Endothelial cell (in vitro differentiated cells): ENCODE measurements at places on chromosomes 11 and 22. TPM values are rescaled to one million over a fixed set of nuclear protein-coding genes. Genes with fewer than 3 reads are reported as not detected.

Gene B3GAT1
- total RNA-seq, result 18.2 TPM

Gene RASD2
- not detected for total RNA-seq

Gene BRSK2
- total RNA-seq, result 4.0 TPM

Gene TUB
- total RNA-seq, result 2.9 TPM

Gene POLR3H
- 20.8 TPM for total RNA-seq

Gene DGCR6
- 1.1 TPM for total RNA-seq

Gene CHRDL2
- total RNA-seq, result 0.21 TPM

GRCh38 chr11:124612045-124612444 is 817 bp downstream of the PANX3 start:
- no peak overlapping the region for H3K27ac ChIP-seq
- no peak for DNase-seq
- H3K4me1 ChIP-seq, result peaks cover 6% of the 10 kb centered on the region
- H3K27me3 ChIP-seq, result peaks cover 2% of the 10 kb centered on the region
- H3K4me3 ChIP-seq, result no peak overlapping the region

- peaks cover 40% of the 10 kb centered on the region for H3K36me3 ChIP-seq
- peak; percentile 66 for DNase-seq
- no peak overlapping the region for H3K27ac ChIP-seq
- H3K4me1 ChIP-seq, result peaks cover 2% of the 10 kb centered on the region
- no peak overlapping the region for H3K4me3 ChIP-seq
Measured at GRCh38 chr22:20571531-20572007, 64.2 kb downstream of the MED15 start.

DNA sequence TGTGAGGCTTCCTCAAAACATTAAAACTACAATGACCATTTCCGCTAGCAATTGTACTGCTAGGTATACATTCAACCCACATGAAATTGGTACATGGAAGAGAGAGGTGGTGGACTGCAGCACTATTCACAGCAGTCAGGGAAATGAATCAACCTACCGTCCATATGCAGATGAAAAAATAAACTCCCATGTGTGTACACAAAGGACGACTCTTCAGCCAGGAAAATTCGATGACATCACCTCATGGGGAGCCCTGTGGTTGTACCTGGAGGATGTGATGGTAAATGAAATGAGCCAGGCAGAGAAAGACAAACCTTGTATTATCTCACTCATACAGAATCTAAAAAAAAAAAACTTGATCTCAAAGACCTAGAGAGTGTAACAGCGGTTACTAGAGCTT is 23.3 kb downstream of the RFPL3 start:
- H3K27ac ChIP-seq, result no peak overlapping the region
- no peaks in the 10 kb centered on the region for H3K4me1 ChIP-seq
- H3K27me3 ChIP-seq, result peaks cover 4% of the 10 kb centered on the region
- H3K4me3 ChIP-seq, result no peak overlapping the region
- no peak for DNase-seq

- H3K27me3 ChIP-seq, result peaks cover 6% of the 10 kb centered on the region
- H3K27ac ChIP-seq, result no peak overlapping the region
- DNase-seq, result no peak
- H3K4me1 ChIP-seq, result peaks cover 46% of the 10 kb centered on the region
- H3K36me3 ChIP-seq, result peaks cover 21% of the 10 kb centered on the region
- no peak overlapping the region for H3K4me3 ChIP-seq
Measured at GRCh38 chr22:32842486-32842885, 41.0 kb downstream of the TIMP3 start.

DNA sequence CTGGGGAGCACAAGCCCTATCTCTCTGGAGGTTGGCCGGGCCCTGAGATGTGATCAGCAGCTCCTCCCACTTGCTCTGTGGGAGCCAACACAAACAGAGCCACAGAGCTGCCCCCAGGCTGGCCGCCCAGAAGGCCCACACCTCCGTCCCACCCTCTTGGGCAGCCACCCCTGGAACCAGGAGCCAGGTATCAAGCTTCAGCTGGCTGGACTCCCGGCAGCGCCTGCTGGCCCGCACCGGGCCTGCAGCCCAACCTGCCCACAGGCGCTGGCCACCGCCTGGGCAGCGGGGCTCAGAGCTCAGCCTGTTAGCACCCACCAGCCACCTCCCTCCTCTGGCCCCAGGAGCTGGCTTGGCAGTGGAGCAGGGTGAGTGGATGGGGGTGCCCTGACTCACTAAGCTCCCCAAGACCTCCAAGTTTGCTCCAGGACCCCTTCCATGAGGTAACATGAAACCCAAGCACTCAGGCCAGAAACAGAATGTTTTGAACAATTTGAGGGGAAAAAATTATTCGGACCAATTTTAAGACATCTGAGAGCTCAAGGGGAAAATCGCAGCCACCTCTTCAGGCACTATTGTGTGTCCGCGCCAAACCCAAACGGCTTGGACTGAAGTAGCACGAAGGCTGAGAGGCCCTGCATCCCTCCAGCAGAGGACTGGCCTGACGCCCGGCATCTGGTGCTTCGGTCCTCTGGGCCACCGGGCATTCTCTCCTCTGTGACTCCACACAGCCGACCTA is 450.8 kb downstream of the SOX6 start:
- no peak overlapping the region for H3K27ac ChIP-seq
- no peaks in the 10 kb centered on the region for H3K36me3 ChIP-seq
- H3K27me3 ChIP-seq, result peaks cover 3% of the 10 kb centered on the region
- H3K4me1 ChIP-seq, result peaks cover 6% of the 10 kb centered on the region
- H3K4me3 ChIP-seq, result no peak overlapping the region
- DNase-seq, result no peak

- peak; percentile 59 for DNase-seq
- peaks cover 34% of the 10 kb centered on the region for H3K4me1 ChIP-seq
- peaks cover 4% of the 10 kb centered on the region for H3K36me3 ChIP-seq
- H3K27ac ChIP-seq, result peak overlapping the region; percentile 77
Measured at GRCh38 chr11:2382936-2383851, 6.1 kb downstream of the CD81 start.

- no peak for DNase-seq
- H3K4me3 ChIP-seq, result no peak overlapping the region
- no peaks in the 10 kb centered on the region for H3K36me3 ChIP-seq
- H3K27me3 ChIP-seq, result peaks cover 5% of the 10 kb centered on the region
Measured at GRCh38 chr11:123525097-123525496, 95.0 kb downstream of the GRAMD1B start.

DNA sequence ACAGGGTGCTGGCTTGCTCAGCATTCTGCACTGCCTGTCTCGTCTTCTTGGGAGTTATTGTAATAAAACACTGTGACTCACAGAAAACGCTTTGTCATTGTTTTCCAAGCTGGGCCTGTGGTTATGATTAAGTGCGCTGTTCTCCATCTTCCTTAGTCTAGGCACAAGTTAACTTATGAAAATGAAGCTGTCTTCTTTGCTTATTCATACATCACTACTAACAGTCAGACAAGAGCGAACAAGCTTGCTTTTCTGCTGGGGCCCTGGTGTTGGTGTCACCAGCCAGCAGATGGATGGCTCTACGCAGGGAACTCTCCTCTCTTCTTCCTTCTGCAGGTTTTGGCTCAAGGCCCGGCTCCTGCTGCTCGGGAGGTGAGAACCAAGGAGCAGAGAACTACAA is 380.1 kb upstream of the SYN3 start:
- H3K4me1 ChIP-seq, result no peaks in the 10 kb centered on the region
- H3K27me3 ChIP-seq, result no peaks in the 10 kb centered on the region
- H3K36me3 ChIP-seq, result no peaks in the 10 kb centered on the region
- H3K4me3 ChIP-seq, result no peak overlapping the region
- no peak for DNase-seq

GRCh38 chr11:90229791-90230190 is 6.9 kb upstream of the CHORDC1 start:
- H3K27ac ChIP-seq, result no peak overlapping the region
- H3K36me3 ChIP-seq, result no peaks in the 10 kb centered on the region
- no peak for DNase-seq
- peaks cover 6% of the 10 kb centered on the region for H3K4me1 ChIP-seq
- peaks cover 2% of the 10 kb centered on the region for H3K27me3 ChIP-seq

DNA sequence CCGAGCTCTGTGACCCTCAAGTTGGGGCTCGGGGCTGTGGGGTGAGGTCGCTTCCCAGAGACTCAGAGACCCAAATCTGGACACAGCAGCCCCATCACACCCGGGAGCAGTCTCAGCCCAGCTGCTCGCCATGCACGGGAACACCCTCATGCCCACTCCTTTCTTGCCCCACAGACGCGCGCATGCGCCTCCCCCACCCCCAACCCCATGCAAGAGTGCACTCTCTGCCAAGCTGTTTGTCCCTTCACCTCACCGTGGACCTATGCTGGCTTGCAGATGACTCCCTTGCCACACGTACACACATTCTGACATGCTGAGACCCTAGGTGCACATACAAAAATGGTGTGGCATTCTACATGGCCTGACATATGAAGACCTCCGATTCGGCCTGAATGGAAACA is 478 bp upstream of the CD248 start:
- H3K4me1 ChIP-seq, result peaks cover 21% of the 10 kb centered on the region
- H3K27ac ChIP-seq, result peak overlapping the region; percentile 72
- peaks cover 24% of the 10 kb centered on the region for H3K27me3 ChIP-seq
- peaks cover 5% of the 10 kb centered on the region for H3K36me3 ChIP-seq

DNA sequence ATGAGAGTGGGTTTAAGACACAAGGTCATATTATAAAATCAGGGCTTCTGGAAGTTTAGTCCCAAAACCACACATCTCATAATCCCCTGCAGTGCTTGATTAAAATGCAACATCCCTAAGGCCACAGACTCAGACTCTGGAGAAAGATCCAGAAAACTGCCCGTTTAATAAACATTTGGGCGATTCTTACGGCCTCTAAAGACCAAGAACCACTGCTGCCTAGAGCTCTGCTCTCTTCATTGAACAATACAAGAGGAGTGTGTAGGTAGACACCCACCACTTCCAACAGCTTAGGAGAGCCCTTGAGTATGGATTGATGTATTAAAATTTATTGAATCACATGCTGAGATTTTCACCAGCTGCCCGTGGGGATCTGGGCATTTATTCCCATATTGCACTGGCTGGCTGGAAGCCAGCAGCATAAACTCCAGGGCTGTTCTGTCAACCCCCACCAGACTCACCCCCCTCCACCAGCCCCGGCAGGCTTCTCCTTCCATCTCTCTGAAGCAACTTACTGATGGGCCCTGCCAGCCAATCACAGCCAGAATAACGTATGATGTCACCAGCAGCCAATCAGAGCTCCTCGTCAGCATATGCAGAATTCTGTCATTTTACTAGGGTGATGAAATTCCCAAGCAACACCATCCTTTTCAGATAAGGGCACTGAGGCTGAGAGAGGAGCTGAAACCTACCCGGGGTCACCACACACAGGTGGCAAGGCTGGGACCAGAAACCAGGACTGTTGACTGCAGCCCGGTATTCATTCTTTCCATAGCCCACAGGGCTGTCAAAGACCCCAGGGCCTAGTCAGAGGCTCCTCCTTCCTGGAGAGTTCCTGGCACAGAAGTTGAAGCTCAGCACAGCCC is 749 bp upstream of the BEST1 start:
- H3K27me3 ChIP-seq, result peaks cover 9% of the 10 kb centered on the region
- peaks cover 4% of the 10 kb centered on the region for H3K36me3 ChIP-seq
- H3K4me3 ChIP-seq, result no peak overlapping the region
- H3K27ac ChIP-seq, result no peak overlapping the region
- DNase-seq, result no peak

GRCh38 chr11:47480762-47481161 is 31.8 kb upstream of the RAPSN start:
- H3K4me1 ChIP-seq, result peaks cover 4% of the 10 kb centered on the region
- peaks cover 62% of the 10 kb centered on the region for H3K36me3 ChIP-seq
- no peak for DNase-seq
- no peak overlapping the region for H3K27ac ChIP-seq

- no peak for DNase-seq
- H3K27ac ChIP-seq, result no peak overlapping the region
- no peak overlapping the region for H3K4me3 ChIP-seq
Measured at GRCh38 chr22:41600976-41601375, 11.3 kb upstream of the PMM1 start.

- H3K4me1 ChIP-seq, result no peaks in the 10 kb centered on the region
- H3K27me3 ChIP-seq, result peaks cover 2% of the 10 kb centered on the region
- no peak overlapping the region for H3K4me3 ChIP-seq
Measured at GRCh38 chr11:71272161-71272560, 19.8 kb upstream of the SHANK2 start.

- peaks cover 8% of the 10 kb centered on the region for H3K27me3 ChIP-seq
- no peak for DNase-seq
- no peak overlapping the region for H3K4me3 ChIP-seq
Measured at GRCh38 chr11:116164843-116165242, 607.9 kb downstream of the BUD13 start.

GRCh38 chr11:124716591-124716990 is 23.2 kb upstream of the NRGN start:
- no peak for DNase-seq

DNA sequence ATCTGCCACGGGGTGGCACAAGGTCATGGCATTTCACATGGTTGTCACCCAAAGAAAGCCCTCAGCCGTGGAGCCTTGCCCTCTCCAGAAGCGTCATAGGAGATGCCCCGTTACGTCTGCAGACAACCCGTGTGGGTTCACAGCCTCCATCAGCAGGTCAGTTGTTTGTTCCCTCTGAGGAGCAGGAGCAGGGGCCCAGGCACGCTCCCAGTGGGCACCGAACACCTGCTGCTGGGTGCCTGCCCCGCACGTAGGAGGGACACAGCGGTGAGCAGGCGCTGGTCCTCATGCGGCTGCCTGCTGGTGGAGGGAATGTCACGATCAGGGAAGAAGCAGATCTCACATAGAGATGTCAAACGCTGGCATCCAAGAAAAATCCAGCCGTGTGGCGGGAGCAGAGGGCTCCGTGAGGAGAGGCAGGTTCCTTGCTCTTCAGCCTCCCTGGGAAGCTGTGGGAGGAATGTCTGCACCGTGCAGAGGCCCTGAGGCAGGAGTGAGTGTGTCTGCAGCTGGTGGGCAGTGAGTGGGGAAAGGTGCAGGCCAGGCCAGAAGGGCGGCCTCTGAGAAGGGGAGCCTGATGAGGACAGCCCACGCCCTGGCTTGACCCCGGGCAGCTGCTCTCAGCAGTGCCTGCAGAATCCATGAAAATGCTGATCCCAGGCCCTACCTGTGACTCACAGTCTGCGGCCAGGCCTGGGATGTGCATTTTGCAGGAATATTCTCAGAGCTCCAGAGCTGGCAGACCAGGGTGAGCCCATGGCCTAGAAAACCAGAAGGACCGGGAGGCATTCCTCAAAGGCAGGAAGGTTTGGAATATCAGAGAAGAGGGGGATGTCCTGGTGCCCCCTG is 36.4 kb upstream of the TH start:
- no peak overlapping the region for H3K4me3 ChIP-seq
- no peaks in the 10 kb centered on the region for H3K36me3 ChIP-seq
- no peak overlapping the region for H3K27ac ChIP-seq
- H3K4me1 ChIP-seq, result peaks cover 4% of the 10 kb centered on the region
- DNase-seq, result peak; percentile 1
- H3K27me3 ChIP-seq, result peaks cover 6% of the 10 kb centered on the region

DNA sequence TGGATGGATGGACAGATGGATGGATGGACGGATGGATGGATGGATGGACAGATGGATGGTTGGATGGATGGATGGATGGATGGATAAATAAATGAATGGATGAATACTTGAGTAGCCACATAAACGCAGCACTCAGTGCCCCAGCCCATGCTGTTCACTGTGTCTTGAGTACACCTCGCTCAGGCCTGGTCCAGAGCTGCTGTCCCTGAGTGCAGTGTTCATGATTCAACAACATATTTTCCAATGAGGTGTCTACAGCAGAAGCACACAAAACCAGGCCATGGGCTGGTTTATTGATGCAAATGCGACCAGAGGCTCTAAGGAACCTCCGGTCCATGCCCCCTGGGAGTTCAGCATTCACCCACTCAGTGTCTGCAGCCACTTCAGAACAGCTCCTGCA is 584.3 kb downstream of the BRD1 start:
- peaks cover 3% of the 10 kb centered on the region for H3K27me3 ChIP-seq
- no peak for DNase-seq
- no peak overlapping the region for H3K4me3 ChIP-seq
- peak overlapping the region; percentile 22 for H3K27ac ChIP-seq
- no peaks in the 10 kb centered on the region for H3K4me1 ChIP-seq
